Activated CD4-positive, alpha-beta T cell treated with anti-CD3 and anti-CD28 coated beads for 4 hours (primary cell): ENCODE measurements at places on chromosomes 12 and 14.

DNA sequence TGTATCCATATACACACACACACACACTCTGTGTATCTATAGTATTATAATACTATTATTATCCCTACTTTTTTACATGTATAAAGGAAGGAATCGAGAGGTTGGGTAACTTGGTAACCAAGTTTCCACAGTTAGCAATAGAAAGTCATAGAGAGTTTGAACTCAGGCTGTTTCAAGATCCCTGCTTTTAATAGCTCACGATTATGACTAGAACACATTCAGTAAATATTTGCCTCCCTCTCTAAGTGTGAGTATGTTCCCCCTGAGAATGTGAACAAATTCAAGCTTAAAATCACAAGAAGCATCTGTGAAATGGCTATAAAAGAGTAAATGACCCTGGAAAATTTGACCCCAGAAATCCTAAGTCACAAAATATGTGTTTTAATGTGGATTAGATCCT is 11.0 kb upstream of the REP15 start:
- DNase-seq = no peak

DNA sequence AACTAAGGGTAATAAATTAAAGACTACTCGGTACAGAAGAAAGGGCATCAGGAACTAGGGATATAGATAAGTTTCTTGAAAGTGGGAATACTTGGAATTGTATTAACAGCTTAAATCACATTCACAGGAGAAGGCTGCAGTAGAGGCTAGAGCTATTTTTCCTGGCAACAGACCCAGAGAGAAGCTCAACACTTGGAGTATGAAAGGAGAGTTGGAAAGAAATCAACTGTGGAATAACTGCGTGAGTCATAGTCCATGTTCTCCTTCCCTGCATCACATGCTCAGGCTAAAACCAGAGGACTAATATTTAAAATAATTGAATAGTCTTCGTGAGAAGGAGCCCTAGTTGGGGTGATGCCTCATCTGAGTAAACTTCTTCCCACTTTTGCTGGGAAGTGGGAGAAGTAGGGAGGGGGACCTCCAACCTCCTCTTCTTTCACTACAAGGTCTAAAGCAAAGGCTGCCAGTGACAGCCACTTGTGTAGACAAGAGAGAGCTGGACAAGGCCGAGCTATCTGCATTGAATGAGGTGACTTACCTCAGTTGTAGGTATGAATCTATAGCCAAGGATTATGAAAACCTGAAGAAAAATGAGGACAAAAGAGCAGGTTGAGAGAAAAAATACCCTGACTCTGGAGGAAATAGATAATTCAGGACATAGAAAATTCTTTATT is 32.7 kb downstream of the DYRK2 start:
- no peak for DNase-seq

DNA sequence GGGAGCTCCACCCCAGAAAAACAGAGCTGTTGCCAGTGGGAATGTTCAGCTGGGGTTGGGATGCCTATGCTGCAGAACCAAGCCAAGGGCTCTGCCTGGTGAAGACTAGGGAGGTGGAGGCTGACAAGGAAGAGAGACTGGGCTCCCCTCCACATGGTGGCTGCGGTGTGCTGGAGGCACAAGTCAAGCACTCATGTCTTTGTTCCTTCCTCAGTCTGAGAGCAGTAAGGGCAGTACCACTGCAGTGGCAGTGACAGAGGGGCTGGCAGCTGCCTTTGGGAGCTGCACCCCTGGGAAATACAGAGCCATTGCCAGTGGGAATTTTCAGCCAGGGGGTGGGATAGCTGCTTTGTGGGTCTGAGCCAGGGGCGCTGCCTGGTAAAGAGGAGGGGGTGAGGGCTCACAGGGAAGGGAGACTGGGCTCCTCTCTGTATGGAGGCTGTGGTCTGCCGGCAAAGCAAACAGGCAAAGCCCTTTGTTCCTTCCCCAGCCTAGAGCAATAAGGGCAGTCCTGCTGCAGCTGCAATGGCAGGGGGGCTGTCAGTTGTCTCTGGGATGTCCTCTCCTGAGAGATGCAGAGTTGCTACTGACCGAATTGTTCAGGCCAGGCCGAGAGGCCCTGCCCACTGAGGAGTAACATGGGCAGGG is 255.9 kb downstream of the RAD51B start:
- DNase-seq = no peak

DNA sequence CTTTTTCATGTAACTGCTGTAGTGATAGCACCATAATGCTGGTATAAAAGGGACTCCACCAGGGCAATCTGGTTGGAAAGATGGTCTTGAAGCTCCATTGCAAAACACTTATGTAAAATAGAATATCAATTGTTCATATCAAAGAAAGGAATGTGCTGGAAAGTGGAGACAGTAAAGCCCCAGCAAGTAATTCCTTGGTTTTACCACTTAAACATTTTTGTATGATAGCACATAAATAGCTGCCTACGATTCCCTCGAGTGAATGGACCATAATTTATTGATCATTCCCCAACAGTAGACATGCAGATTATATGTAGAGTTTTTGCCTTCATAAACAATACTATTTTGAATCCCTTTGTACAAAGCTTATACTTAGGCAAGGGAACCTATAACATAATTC is 275.4 kb downstream of the PAWR start:
- DNase-seq = no peak

GRCh38 chr12:61713121-61713520 is 547.1 kb upstream of the USP15 start:
- no peak for DNase-seq

DNA sequence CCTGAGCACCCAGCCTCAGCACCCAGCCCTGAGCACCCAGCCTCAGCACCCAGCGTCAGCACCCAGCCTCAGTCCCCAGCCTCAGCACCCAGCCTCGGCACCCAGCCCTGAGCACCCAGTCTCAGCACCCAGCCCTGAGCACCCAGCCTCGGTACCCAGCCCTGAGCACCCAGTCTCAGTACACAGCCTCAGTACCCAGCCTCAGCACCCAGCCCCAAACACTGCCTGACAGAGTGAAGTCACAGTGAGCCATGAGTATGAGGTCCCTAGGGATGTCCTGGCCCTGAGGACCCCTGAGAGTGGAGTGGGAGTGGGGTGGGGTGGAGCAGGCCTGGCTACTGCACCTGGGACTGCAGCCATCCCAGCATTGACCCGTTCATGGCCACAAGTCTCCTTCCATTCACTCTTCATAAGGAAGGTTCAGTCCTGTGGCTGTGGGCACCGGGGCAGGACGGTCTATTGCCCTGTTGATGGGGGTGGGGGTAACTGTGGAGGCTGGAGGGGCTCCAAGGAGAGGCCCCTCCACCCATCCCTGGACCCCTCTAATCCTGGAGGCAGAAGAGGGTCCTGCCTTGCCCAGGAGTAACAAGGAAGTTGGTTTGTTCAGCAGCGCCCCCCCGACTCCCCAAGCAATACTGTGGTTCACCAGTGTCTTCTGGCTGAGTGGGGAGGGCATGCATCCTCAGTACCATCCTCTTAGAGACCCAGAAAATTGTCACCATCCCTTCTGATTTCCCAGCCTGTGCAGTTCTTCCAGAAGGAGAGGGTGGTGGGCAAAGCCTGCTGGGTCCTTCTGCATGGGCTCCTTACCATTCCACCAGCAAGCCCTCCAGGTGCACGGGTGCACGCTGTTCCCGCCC is 140.5 kb downstream of the ADGRD1 start:
- no peak for DNase-seq
